ENCODE measurements at places on chromosomes 3 and 15.
A peak's percentile ranks its signal among the peaks of the same experiment; 100 is the strongest.

- peak; percentile 36 for DNase-seq
Observed at GRCh38 chr3:165854696-165855095, 17.5 kb upstream of the BCHE start.

GRCh38 chr3:117059956-117060270, 350.3 kb downstream of the TUSC7 start:
- DNase-seq = no peak

GRCh38 chr15:39127925-39128617, 452.8 kb upstream of the THBS1 start:
- peak; percentile 99 for DNase-seq

GRCh38 chr3:37574177-37574943, 287.3 kb upstream of the CTDSPL start:
- no peak for DNase-seq

GRCh38 chr15:100211855-100212850, 129.6 kb downstream of the ADAMTS17 start:
- no peak for DNase-seq

GRCh38 chr3:183108001-183108449, 8.7 kb upstream of the MCCC1 start:
- peak; percentile 17 for DNase-seq

DNA sequence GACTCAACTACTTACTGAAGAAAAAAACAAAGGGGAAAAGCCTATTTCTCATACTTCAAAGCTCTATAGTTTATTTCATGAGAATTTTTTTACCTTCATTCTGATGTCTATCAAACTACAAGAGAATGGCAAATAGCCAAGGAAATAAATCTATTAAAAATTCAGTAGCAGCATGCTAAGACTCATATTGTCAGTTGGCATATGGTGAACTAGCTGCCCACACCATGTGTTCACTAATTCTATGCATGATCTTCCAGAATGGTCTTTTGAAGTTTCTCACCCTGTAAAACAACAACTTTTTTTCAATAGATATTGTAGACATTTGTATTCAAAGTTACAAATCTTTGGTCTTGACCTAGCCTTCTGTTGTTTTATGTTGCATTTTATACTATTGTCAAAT, 386.2 kb downstream of the RSL24D1 start:
- no peak for DNase-seq

- DNase-seq = no peak
Observed at GRCh38 chr3:12179441-12179840, 20.7 kb upstream of the TIMP4 start.

GRCh38 chr3:123525433-123525832, 59.4 kb downstream of the HACD2 start:
- no peak for DNase-seq

- no peak for DNase-seq
Observed at GRCh38 chr15:38538328-38539007, 26.1 kb downstream of the RASGRP1 start.

DNA sequence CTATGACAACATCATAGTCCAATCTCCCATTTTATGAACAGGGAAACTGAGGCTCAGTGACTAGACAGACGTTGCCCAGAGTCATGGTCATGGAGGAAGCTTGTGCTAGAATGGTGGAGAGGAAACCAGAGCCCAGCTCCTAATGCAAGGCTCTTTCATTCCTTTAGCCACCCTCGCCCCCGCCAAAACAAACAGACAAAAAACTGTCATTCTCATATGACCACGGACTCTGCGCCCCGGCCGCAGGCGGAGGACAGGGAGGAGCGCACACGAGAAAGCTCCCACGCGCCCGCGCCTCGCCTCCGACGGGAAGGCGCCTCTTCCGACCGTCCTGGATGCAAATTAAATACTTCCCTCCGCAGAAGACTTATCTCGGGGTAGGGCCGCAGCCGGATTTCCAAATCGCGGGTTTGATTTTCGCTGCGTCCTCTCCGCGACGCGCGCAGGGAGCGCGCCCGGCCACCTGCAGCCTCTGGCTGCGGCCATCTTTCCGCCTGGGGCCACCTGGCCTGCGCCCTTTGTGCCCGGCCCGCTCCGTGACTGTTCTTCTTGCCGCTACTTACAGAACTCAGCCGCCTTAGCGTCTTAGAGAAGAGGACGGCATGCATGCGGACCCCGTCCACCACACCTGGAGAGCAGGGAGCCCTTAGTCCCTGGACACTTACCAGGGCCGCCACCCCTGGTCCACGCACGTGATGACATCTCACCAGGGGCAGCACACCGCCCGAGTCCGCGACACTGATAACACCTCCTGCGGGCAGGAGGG, 670 bp upstream of the ATP13A3 start:
- DNase-seq = no peak

DNA sequence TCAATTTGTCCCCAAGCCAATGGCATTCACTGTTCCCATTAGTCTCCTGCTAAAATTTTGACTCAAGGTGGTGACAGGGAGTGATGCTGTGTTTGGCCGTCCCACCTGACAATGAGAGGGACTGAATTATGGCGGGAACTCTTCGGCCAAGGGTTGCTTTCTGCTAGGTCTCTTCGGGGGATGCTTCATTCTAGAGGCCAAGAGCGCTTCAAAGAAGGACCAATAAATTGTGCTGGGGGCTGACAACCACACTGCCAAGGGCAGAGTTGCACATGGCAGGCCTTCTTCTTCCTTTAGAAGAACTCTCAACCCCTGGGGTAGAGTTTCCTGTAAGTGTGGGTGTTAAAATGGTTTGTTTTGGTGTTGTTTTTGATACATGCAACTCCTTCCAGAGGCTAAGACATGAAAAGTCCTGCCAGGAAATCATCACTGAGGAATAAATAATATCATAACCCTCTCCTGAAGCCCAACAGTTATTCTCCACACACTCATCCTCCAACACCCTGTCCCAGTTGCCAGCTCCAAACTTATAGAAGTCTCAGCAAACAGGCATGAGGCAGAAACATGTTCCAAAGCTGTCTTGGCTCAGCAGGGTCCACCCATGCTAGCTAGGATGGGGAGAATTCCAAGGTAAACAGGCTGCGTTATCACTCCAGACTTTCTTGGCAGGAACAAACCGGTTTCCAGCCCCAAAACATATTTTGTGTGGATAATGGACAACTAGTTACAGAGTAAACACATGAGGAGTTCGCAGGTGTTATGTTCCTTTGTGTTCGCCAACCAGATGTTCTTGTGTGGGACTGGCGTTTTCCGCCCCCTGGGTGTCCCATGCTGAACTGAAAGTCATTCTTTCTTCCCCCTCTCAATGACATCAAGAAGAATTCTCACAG, 396.7 kb upstream of the RGMA start:
- DNase-seq = no peak

- no peak for DNase-seq
Observed at GRCh38 chr3:72474775-72475174, 373.5 kb downstream of the SHQ1 start.

- DNase-seq = no peak
Observed at GRCh38 chr15:52097180-52097579, 15.4 kb downstream of the BCL2L10 start.

DNA sequence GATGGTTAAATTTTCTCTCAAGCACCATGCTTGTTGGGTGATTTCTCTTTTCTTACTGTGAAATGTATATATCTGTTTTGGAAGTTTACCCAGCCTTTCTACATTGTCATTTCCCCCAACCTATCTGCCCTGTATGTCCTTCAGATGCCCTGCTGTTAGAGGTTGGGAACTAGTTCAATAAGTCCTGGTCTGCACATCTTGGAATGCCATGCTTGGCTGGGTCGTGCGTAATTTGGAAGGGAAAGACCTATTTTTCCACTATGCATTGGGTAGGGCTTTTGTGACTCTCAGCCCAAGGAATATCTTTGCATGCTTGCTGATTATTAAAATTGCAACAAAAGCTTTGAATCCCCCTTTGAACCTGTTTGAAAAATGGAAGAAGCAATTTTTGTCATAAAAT, 63.8 kb downstream of the TRIM71 start:
- DNase-seq = no peak

DNA sequence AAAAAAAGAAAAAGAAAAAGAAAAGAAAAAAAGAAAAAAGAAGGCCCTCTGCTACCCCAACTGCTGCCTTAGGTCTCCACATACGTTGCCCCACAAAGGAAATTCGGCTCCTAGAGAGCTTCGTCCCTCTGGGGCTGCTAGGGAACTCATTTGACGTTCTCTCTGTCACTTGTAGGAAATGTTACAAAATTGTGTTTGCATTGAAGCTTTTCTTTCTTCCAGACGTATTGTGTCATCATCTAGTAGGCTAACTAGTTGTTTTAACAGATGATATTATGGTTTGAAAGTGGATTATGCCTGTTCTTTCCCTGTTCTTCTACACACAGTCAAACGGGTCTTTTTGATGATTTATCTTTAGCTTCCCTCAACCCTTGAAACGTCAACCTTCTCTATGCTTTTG, 125.3 kb downstream of the BDH1 start:
- no peak for DNase-seq

- DNase-seq = no peak
Observed at GRCh38 chr3:89859757-89860156, 752.3 kb downstream of the EPHA3 start.

GRCh38 chr15:53665930-53666329, 93.5 kb downstream of the WDR72 start:
- no peak for DNase-seq

GRCh38 chr3:112639455-112640225, 1.3 kb downstream of the CCDC80 start:
- no peak for DNase-seq

DNA sequence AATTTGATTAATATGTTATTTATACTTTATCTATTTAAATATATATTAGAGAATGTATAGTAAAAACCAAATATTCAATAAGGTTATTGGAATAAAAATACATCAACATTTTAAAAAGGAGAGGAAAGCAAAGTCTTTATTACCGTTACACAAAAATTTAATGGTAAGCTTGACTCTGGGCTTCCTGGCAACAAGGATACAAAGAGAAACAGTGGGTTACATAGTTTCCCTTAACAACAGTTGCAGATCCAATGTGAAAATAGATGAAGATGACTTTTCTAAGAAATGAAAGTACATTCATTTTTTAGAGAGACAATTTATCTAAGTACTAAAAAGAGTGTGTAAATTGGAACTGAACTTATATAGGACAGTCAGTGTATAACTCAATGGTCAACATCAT, 6.0 kb upstream of the PHLDB2 start:
- DNase-seq = no peak

DNA sequence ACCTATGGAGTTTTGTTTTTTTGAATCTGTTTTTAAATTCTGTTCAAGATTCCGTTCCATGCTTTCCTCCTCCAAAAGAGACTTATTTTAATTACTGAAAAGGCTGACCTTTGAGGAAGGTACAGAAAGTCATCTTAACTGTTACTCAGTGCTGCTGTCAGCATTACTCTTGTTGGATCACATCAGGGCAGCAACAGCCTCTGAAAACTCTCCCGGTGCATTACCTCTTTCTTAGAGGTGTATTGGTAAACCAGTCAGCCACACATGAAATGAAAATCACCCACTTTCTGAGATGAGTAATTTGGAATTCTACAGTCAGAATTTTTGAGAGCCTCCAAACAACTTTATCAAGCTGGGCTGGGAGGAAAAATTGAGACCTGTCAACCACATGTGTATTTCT, 88.5 kb upstream of the LIMD1 start:
- no peak for DNase-seq

- no peak for DNase-seq
Observed at GRCh38 chr15:60656481-60656880, 177.5 kb upstream of the ICE2 start.

GRCh38 chr3:122468896-122469533, 45.7 kb downstream of the KPNA1 start:
- DNase-seq = no peak

- DNase-seq = no peak
Observed at GRCh38 chr3:195836476-195837135, 24.9 kb upstream of the MUC4 start.

- DNase-seq = no peak
Observed at GRCh38 chr15:47582233-47582632, 135.1 kb upstream of the SEMA6D start.

GRCh38 chr3:24520101-24520495, 25.4 kb upstream of the THRB start:
- no peak for DNase-seq

DNA sequence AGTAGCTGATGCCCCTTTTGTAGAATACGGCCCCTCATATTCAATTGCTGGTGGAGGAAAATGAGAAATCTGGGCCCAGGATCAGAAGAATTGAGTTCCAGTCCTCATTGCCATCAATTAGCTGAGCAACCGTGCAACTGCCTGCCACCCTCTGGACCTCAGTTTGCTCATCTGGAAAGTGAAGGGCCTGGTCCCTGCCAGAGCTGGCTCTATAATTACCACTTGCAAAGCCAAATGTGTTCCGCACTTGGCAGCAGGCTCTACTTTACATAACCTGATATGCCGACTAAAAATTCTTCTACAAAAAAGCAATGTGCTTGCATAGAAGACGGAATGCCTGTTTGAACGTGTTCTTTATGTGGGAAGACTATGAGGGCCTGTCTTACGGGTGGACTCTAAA, 8.6 kb upstream of the ITGB5 start:
- DNase-seq = no peak

GRCh38 chr15:38530113-38530512, 34.5 kb downstream of the RASGRP1 start:
- DNase-seq = peak; percentile 43

GRCh38 chr3:46208167-46208704, at the start of gene CCR1:
Gene CCR1, minus strand, starts transcription at chr3:46208313. Its CDS starts 4,000 bp downstream, at chr3:46204313.
- peak; percentile 35 for DNase-seq

GRCh38 chr15:63449731-63450130, 54.7 kb upstream of the USP3 start:
- DNase-seq = no peak

DNA sequence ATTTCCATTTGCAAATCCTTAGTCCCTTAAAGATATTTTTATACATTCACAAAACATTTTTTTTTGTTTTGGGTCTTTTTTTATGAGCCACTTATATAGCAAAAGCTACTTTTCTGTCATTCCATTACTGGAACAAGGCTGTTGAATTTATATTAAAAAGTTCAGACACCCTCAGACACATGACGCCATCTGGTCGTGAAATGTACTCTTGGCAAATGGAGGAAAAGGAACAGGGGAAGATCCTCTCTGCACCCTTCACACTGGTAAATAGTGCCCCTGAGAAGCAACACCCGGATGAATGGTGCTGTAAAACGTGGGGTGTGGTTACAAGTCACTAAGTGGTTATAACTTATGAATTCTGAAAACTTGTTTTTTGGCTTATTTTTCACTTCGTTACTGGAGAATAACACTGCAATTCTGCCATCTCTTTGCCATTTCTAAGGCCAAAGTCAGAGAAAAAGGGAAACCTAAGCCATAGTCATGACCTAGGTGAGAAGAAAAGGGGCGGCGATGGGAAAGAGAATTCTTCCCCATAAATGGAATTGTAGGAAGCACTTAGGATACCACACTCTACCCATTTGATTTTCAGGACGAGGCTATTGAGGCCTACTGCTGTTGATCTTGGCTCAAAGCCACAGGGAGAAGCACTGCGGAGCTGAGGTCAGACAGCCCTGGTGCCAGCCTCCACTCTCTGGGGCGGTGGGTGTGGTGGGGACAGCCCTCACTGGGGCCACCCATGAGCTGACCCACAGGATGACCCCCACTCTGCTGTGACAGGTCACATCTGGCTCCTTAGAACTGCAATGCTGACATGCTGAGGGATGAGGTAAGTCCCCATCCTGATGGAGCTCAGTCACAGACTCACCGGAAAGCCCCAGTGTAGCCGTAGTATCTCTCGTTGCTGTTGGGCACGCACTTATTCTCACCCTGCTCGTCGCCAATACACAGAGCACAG, 21.9 kb downstream of the LTF start:
- DNase-seq = no peak

GRCh38 chr3:13370609-13371008, 49.5 kb downstream of the NUP210 start:
- no peak for DNase-seq
